ENCODE measurements at places on chromosomes 12 and 14.

- no peak for DNase-seq
These were observed 65.4 kb downstream of the TAOK3 start for GRCh38 chr12:118307069-118307954.

GRCh38 chr12:31494455-31494854 is 96.5 kb downstream of the DENND5B start:
- DNase-seq: no peak

DNA sequence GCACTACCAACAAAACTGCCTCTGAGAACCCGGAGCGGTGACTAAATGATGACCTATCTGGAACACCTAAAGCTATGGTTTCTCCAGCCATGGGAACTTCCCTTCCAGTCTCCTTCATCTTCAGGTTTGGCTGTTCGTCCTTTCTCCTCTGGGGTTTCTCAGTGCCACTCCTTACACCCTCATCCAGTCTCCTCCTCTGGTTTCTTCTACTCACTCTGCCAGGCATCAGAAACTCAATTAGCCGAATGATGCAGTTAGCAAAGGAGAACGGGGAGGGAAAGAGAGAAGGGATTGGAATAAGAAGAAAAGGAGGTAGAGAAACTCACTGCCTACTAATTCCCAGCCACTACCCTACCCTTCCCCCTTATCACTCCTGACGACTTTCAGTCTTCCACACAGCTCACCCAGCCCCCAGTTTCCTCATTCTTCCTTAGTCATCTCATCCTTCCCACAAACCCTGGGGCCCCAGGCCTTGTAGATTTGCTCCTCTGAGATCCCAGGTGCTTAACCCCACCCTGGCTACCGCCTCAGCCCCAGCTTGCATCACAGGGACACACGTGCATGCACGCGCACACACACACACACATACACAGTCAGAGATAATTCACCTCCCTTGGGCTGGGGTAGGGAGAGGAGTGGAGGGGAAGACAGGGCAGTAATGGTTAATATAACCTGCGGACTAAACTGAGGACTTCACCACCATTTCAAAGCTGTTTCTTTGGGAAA is 13.0 kb downstream of the FGD6 start:
- DNase-seq: no peak

- no peak for DNase-seq
These were observed 380.1 kb downstream of the RAD51B start for GRCh38 chr14:68199554-68200151.

DNA sequence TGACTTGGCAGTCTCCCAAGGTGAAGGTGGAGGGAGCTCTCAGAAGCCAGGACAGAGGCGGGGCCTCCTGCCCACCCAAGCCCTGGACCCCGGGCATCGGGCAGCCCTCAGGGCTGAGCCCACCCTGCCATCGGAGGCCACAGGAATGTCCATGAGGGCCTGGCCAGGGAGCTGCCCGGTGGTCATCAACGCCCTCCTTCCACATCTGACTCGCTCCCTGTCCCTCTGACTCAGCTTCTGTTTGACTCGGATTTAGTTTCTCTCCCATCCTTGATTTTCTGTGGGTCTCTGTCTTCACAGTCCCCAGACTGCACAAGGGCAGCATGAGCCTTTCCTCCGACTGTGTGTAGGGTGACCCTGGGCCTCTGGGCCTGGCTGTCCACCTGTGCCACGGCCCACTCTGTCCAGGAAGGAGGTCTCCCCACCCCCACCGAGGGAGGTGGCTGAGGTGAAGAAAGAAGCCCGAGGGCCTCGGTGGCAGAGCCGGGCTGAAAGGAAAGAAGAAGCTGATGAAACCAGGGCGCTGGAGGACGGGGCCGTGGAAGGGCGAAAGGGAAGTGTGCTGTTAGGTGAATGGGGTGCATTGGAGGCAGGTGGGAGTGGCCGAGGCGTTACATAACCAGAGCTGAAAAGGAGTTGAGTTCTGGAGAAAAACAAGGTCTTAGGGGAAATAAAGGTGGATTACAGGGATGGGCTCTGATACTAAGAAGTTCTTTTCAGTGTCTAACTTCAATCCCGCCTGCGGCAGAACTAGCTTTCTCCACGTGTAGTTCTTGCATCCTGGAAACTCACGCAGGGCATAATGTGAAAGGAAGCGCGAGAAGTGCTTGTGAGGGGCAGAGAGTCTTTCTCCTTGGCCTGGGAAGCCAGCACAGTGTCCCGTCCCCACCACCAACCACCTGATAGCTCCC is 16.7 kb upstream of the TMEM106C start:
- no peak for DNase-seq

GRCh38 chr12:130709151-130709970 is 6.7 kb downstream of the RIMBP2 start:
- no peak for DNase-seq

GRCh38 chr12:122354958-122355641 is 67.4 kb downstream of the CLIP1 start:
- no peak for DNase-seq

DNA sequence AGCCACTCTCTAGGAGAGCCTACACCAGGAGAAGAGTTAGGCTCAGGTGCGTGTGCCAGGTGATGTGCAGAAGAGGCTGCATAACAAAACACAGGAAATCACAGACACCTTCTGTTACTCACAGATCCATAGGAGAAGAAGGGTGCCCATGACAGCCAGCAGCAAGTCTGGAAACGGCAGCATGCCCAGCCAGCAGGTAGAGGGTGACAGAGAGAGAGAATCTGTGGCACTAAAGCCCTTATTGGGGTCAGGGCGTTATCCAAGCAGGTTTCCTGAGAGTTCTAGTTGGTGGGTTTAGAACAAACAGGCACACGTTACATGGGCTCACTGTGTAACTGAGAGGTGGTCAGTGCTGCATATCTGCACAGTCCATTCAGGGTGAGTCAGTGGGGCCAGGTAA is 14.9 kb upstream of the SLC8A3 start:
- no peak for DNase-seq

Measured in activated naive CD4-positive, alpha-beta T cell (primary cell).